AG10803 (cell line): ENCODE measurements at places on chromosomes 1 and 21.

- DNase-seq, result peak; percentile 57
Measured at GRCh38 chr1:8858888-8859706, 19.4 kb downstream of the ENO1 start.

DNA sequence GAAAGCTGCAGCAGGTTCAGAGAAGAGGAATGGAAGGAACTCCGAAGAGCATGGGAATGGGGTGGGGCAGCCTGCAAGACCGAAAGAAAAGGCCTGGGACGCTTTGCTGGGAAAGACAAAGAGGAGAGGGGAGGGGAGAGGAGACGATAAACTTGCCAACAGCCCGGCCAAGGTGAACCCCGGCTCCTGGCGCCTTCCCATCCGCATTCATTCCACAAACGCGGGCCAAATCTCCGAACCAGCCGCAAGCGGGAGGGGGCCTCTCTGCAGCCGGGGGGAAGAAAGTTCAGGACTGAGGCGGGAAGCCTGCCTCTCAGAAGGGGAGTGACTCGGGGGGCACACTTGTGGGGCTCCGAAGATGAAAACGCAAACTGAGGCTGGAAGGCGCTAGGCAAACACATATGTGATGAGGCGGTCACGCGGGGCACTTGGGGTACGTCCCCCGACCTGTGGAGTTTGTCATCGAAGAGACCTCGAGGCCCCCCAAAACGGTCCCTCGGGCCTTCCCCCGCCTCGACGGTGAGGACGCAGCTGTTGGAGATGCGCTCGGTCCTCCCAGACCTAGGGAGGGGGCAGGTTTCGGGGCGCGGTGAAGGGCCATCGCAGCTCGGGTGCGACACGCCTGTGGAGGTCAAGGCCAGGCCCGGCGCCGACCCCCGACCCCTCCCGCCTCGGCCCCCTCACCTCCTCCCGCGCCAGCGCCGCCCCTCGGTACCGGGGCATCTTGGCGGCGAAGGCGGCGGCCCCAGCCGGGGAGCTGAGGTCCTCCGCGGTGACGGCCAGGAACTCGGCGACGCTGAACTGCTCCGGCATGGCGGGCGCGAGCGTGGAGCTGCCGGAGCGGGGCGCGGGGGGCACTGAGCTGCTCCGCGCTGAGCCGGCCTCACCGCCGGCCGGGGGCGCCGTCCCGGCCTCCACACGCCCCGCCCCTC, at the start of gene ASAP3:
ASAP3 (minus strand) TSS at position 859 of the 932 bp plus-strand sequence; CDS start at position 813, 46 bp downstream.
- DNase-seq, result peak; percentile 56

GRCh38 chr1:3530926-3531818, 76.7 kb downstream of the ARHGEF16 start:
- peak; percentile 71 for DNase-seq

- no peak for DNase-seq
Measured at GRCh38 chr1:157971769-157972168, 21.7 kb upstream of the KIRREL1 start.

GRCh38 chr21:26752849-26753248, 92.4 kb downstream of the ADAMTS1 start:
- DNase-seq, result no peak

DNA sequence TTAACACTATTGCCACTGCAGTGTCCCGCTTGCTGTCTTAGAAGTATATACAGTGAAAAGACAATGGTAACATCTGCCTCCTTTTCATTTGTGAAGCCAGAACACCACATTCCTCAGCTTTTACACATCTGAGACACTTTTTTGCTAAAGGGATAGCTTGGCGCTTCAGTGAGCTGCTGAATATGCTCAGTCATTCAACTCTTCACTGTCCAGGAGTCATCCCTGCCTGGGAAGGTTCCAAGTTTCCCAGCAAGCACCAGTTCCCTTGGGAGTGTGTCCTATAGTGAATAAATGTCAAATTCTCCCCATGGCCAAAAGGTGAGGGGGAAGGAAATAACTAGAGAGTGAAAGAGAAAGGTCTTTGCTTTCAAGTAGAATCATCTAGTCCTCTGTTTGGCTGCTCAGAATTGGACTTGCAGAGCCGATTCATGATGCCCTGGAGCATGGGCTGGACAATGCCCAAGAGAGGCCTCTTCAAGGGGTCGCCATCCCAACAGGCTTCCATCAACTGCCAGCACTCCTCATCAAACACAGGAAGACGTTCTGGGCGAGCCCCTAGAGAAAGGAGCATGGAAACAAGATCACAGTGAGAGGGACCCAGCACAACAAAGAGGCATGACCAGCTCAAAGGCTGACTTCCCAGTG, 25.5 kb upstream of the RBBP5 start:
- DNase-seq, result peak; percentile 92

- DNase-seq, result no peak
Measured at GRCh38 chr1:53155534-53155933, 13.1 kb upstream of the SLC1A7 start.

GRCh38 chr1:4214826-4215225, 314.8 kb upstream of the C1orf174 start:
- DNase-seq, result no peak

GRCh38 chr1:153683854-153684253, 5.4 kb downstream of the NPR1 start:
- no peak for DNase-seq

GRCh38 chr1:159141584-159142390, 29.6 kb upstream of the CADM3 start:
- peak; percentile 37 for DNase-seq

DNA sequence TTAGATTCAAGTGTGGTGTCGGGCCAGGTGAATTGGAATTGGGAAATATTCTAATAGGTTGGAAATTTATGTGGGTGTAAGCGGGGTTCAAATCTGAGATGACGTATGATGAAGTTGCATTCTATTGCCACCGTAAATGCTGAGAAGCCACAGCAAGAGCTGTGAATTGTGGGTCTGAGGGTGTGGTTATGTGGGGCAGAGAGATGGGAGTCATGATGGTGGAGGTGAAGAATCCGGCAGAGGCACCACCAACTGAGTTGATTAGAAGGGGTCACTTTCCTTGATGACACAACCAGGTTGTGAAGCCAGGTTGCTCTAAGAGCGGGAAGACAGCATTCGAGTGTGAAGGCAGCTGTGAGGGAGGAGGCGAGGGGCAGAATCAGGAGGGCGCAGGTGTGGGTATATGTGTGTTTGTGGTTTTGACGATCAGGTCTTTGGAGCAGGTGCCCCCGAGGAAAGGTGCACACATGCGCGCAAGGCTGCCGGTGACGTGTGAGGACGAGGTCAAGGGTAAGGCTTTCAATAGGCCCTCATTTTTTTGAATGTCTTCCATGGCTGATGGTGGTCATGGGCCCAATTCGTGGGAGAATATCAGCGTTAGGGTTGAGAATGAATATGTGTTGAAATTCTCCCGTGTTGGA, 18.7 kb downstream of the LRRC3 start:
- no peak for DNase-seq
